ENCODE measurements at places on chromosomes 4 and X. TPM values are rescaled to one million over a fixed set of nuclear protein-coding genes. Genes with fewer than 3 reads are reported as not detected.

DNA sequence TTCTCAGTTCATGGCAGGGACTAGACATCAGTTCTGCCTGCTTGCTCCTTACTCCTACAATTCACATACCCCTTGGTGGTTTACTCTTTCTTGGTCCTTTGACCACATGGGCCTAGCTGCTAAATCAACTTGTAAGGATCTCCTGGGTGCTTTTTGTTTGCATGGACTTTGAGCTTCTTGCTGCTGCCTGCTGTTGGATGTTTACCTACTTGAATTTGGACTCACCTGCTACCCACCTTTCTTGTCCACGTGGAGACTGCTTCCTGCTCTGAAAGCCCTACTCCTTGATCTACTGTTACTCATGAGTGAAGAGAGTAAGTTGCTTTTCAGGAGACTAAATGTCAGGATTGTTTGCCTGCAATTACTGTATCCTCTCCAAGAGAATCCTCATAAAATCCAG lies 15.2 kb upstream of the ARHGAP24 start:
- DNase-seq: no peak

- no peak for DNase-seq
Observed at GRCh38 chr4:115272594-115272993, 159.2 kb upstream of the NDST4 start.

DNA sequence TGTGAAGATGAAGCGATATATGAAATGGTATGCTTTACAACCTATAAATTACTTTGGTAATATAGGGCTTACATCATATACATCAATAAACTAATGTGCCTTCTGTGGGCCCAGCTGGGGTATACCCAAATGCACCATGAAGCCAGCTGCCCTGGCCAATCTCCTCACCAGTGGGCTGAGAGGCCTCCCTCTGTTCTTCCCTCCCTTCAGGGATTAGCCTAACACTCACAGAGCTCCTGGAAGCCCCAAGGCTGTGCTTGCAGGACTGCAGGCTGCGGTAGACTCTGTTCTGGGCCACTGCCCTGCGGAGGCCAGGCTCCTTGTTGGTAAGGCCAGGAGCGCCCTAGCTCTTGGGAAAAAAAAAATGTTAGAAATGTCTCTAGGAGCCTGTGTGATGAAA lies 33.9 kb downstream of the PAGE1 start:
- no peak for DNase-seq

Gene H2BW2
- total RNA-seq: not detected

DNA sequence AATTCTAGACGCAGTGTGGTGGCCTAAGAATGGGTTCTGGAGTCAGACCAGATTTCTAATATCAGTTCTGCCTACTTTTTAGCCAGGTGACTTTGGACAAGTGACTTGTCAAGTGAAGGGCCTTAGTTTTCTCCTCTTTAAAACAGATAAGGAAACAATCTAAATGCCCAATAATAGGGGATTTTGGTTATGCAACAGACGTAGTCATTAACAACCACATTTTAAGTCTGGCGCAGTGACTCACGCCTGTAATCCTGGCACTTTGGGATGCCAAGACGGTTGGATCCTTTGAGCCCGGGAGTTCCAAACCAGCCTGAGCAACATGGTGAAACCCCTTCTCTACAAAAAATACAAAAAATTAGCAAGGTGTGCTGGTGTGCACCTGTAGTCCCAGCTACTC lies 2.1 kb upstream of the ZMYM3 start:
- DNase-seq: no peak

All from ascending aorta (tissue), 2 donors.